Renal pelvis (tissue), 12 donors: ENCODE measurements at places on chromosomes 16 and 17. TPM values are rescaled to one million over a fixed set of nuclear protein-coding genes. Genes with fewer than 3 reads are reported as not detected.

The AMDHD2 gene
- 38.5 TPM for polyA plus RNA-seq

The CD7 gene
- 0.65 TPM for polyA plus RNA-seq

The ZFP3 gene
- polyA plus RNA-seq: 16.9 TPM

The IRX3 gene
- polyA plus RNA-seq: 27.9 TPM

The STX1B gene
- 1.2 TPM for polyA plus RNA-seq

The TSEN54 gene
- 55.8 TPM for polyA plus RNA-seq

The DPEP2NB gene
- not detected for polyA plus RNA-seq

The MARVELD3 gene
- 13.1 TPM for polyA plus RNA-seq

The ACTG1 gene
- 3,086 TPM for polyA plus RNA-seq

The CACNG3 gene
- polyA plus RNA-seq: not detected

- no peak for DNase-seq
These were observed 68.0 kb upstream of the SIAH1 start for GRCh38 chr16:48452991-48453760.

GRCh38 chr16:8908810-8909468, 26.8 kb downstream of the LITAFD start:
- no peak for DNase-seq

DNA sequence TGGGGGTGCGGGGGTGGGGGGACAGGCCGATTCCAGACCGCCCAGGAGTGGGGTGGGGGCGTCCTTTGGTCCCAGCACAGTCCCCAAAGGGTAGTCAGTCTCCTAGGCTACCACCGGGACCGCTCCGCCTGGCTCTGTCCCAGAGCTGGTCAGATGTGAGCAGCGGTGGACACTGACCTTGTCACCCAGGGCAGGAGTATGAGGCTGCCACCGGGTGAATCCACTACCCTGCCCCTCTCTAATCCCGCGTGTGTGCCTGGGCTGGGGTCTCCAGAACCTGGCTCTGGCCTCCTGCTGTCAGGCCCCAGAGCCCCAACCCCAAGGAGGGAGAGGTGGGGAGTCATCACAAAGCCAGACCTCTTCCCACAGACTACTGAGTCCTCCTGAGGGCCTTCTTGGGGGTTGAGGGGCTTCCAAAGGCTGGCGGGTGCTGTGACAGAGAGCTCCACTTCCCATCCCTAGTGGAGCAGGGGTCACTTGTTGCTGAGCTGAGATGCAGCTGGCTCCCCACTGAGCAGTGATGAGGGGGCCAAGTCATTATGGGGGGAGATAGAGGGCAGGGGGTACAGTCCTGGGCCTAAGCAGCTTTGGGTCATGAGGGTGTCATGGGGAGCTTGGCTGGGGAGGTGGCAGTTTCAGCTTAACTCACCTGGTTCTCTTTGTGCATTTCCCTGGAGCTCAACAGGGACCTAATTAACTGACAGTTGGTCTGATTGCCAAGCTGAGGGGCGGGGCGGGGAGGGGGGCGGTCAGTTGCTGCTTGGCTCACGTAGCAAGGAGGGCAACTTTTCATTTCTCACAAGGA, 1.2 kb downstream of the PPP1R1B start:
- DNase-seq: no peak

GRCh38 chr17:80797741-80798594, 193.7 kb upstream of the CHMP6 start:
- DNase-seq: no peak

DNA sequence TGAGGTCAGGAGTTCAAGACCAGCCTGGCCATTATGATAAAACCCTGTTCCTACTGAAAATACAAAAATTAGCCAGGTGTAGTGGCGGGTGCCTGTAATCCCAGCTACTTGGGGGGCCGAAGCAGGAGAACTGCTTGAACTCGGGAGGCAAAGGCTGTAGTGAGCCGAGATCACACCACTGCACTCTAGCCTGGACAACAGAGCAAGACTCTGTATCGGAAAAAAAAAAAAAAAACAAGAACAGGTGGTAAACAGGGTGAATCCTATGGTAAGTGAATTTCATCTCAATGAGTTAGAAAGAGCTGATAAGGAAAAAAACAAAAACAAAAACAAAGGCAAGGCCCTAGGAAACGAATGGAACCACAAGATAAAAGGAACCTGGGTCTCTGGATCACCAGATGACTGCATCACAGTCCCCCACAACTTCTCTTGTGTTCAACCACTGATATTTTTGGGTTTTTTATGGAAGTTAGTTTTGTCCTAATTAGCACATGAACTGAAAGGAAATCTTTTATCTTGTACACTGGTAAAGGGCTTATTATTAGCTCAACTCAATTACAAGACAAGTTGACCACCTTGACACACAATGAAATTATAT, 21.0 kb downstream of the GLG1 start:
- no peak for DNase-seq

GRCh38 chr17:30520436-30520835, 43.2 kb downstream of the GOSR1 start:
- DNase-seq: no peak

GRCh38 chr16:17602678-17603077, 131.9 kb upstream of the XYLT1 start:
- DNase-seq: no peak

DNA sequence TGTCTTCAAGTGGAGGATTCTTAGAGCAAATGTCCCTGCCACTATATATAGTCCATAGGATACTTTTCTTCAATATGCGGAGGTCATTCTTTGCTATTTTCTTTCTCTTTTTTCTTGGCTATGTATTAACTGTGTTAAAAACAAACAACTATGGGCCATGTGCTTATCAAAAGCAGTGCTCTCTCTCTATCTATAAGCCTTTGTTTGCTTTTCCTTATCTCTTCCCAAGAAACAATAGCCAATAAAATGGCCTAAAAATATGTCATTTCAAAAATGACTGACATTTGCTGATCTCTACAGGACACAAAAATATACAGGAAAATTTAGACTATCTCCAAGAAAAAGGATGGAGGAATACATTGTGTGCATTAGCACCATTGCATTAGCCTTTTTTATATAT, 212.1 kb downstream of the MAF start:
- no peak for DNase-seq

- DNase-seq: no peak
These were observed at the start of gene RILP for GRCh38 chr17:1649844-1650501. TSS of gene RILP (minus strand) at chr17:1649866. CDS start at chr17:1649804, 62 bp downstream.

DNA sequence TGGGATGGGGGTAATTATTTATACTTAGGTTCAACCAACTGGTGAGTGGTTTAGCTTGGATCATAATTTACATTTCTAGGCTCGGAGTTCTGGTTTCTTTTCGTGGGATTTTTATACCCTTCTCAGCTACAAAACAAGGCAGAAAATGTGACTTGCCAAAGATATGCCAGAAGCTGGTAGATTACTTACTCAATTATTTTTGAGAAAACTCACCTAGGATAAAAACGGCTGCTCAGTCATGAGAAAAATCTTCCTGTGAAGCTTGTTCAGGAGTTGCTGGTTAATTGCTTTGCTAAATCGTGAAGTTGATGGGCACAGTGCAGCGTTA, 1.1 kb downstream of the NDEL1 start:
- DNase-seq: peak; percentile 7

- DNase-seq: no peak
These were observed 2.4 kb downstream of the ANKRD13B start for GRCh38 chr17:29595107-29595942.

GRCh38 chr16:69542974-69543373, 22.8 kb upstream of the NFAT5 start:
- no peak for DNase-seq

- DNase-seq: no peak
These were observed 37.4 kb downstream of the DHX38 start for GRCh38 chr16:72131036-72131435.

DNA sequence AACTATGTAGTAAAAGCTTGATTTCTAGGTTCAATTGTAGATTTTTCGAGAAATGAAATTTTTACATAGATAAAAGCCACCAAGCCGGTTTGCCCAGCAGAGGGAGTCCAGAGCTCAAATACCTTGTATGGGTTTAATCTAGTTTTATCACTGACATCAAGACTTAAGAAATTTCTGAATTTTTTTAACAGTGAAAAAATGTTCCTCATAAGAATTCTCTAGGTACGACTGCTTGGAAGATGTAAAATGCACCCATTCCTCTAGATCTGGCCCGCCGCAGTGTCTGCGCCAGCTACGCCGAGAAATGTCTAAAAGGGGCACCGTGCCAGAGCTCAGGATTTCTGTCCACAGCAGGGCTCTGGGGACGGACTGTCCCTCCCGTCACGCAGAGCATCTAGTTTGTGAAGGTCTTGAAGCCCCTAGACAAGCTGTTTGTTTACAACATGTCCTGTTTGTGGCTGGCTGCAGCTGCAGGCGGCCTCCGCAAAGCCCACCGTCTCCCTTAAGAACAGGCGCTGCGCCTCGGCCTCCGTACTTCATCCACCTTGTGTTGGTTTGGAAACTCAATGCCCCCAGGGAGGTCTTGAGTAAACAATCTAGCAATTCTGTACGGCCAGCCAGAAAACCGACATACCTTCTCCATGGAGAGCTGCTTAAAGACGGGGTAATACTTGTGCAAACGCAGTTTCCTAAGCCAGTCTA, 24.8 kb downstream of the MAP1LC3B start:
- no peak for DNase-seq

DNA sequence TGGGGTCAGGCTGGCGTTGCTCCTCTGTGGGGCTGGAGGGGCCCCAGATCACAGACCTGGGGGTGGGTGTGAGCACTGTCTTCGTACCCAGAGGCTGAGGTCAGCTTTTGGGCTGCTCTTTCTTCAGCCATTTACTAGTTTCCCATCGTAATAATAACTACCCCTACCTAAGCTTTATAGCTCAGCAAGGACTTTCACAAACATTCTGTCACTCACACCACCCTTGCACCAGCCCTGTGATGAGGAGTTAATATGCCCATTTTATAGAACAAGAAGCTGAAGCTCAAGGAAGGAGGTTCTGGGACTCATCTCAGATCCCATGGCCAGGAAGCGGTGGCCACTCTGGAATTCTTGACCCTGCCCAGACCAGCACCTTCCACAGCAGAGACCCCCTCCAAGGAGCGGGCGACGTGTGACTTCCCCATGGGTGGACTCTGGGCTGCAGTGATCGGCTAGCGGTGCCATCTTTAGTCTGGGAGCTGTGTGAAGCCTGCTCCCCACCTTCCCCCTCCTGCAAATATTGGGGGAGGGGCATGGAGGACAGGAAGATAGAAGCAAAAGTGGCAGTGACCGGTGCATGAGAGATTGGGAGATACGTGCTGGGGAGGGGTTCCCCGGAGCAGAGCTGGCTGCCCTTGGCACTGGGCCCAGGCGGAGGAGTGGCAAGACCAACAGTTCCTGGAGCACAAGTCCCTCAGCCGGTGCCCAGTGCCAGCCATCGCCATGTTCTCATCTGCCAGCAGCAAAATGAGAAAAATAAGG, 81.8 kb upstream of the TOB1 start:
- no peak for DNase-seq

DNA sequence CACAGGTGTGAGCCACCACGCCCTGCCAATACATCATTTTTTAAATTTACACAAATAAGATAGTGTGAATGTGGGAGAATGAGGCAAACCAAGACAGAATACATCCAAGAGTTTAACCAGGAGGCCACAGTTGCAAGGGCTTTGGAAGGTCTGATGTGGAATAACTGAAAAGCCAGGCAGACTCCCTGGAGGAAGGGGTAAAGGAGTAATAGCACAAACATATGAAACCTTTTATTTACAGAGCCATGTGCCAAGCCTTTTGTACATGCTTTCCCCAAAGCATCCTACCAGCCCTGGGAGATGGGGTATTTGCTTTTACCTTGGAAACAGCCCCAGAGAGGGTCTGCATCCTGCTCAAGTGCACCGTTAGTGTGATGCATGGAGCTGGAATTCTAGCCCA, 4.7 kb downstream of the ADGRG3 start:
- no peak for DNase-seq

GRCh38 chr16:64627288-64627687, 494.6 kb downstream of the CDH11 start:
- DNase-seq: no peak

- no peak for DNase-seq
These were observed 14.4 kb downstream of the CDIPT start for GRCh38 chr16:29848420-29849297.

DNA sequence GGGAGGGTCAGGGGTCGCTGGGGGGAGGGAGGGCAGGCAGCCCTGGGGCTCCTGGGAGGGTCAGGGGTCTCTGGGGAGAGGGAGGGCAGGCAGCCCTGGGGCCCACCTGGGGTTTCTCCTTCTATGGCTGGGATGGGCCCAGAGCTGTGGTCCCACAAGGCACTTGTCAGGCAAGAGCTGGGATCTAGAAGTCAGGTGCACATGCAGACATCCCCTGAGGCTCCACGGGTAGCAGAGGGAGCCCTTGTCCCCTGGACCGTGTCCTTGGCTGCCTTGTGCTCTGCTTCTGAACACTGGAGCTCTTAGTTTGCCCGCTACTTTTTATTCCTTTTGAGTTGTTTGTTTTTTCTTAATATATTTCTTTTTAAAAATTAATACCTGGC, 1.8 kb downstream of the TUBB3 start:
- no peak for DNase-seq

GRCh38 chr16:86513471-86514277, 3.3 kb downstream of the FOXF1 start:
- DNase-seq: no peak

- no peak for DNase-seq
These were observed 1.4 kb upstream of the TTLL6 start for GRCh38 chr17:48818361-48818841.

- no peak for DNase-seq
These were observed 26.3 kb downstream of the ERN1 start for GRCh38 chr17:64103391-64104364.

GRCh38 chr16:89761304-89761922, 40.1 kb downstream of the ZNF276 start:
- no peak for DNase-seq

DNA sequence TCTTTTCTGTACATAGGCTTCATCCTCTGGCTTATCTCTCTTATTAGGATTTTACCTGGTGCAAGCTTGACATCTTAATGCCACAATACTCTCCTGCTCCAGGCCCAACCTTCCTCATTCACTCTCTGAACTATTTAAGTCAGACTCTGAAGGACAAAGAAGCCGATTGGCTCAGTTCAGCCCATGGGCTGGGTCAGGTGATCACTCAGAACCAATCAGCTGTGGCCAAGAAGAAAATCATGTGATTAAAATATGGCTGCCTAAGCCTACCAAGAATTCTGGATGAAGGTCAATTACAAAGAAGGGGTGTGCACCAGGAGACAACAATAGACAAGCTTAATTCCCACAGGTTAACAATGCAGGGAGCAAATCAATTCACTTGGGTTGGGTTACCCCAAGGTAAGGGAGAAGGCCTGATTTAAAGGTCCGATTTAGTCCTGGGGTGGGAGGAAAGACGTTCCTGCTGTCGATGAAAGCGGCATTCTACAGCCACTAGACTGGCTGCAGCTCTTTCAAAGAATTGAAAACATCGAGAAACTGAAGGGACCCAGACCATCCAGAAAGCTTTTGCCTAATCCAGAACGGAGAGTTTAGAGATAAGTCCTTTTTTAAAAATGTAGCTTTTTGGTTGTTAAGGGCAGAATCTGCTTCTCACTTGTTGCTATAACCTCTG, 42.9 kb upstream of the NFAT5 start:
- DNase-seq: no peak

GRCh38 chr16:61210076-61210475, 826.2 kb downstream of the CDH8 start:
- no peak for DNase-seq

GRCh38 chr17:70070305-70071027, 4.6 kb upstream of the KCNJ16 start:
- DNase-seq: no peak

- DNase-seq: no peak
These were observed 33.5 kb upstream of the ETV4 start for GRCh38 chr17:43579566-43580140.
